Iris pigment epithelial cell (primary cell): ENCODE measurements at places on chromosomes 2 and 18.

DNA sequence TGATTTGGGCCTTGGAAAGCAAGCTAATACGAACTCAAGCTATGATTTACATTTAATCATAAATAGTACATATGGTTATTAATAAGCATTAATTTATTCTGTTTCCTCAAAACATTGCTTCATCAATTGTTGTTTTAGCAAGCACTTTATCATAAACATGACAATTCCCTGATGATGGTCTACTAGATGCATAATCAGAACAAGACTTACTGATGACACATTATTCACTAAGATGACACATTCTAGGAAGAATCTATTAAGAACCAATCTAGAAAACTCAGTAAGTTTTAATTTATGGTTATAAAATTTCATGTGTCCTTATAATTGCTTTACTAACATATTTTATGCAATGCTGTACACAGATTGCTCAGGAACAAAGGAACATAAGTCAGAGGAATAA, 815.2 kb downstream of the ERBB4 start:
- no peak for DNase-seq

GRCh38 chr2:201866643-201867473, 60.5 kb downstream of the CDK15 start:
- no peak for DNase-seq

GRCh38 chr2:118973542-118973951, 31.6 kb downstream of the MARCO start:
- DNase-seq: peak; percentile 22

GRCh38 chr18:40980171-40980570, 974.9 kb upstream of the PIK3C3 start:
- no peak for DNase-seq

DNA sequence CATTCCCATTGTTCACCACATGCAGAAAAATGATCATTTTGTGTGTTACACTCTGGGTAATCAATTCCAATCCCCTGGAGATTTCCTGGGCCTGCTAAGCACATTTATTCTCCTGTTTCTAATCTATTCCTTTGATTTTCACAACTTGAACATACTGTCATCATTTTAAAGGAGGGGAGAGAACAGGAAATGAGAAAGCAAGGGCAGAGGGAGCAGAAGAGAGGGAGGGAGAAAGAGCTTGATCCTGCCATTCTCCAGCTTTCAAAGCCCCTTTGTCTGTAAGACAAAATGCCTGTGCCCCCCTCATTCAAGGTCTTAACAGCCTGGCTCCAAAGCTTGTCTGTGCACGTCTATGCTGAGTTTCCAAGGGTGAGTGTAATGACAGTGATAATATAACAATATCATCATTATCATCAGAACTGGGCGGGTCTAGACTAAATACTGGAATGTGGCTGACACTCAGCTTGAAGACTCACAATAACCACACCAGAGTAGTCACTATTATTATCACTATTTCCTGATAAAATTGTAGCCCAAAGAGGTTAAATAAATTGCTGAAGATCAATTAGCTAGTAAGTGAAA, 164.4 kb upstream of the KLHL29 start:
- DNase-seq: no peak
